ENCODE measurements at places on chromosomes 2 and 18.

DNA sequence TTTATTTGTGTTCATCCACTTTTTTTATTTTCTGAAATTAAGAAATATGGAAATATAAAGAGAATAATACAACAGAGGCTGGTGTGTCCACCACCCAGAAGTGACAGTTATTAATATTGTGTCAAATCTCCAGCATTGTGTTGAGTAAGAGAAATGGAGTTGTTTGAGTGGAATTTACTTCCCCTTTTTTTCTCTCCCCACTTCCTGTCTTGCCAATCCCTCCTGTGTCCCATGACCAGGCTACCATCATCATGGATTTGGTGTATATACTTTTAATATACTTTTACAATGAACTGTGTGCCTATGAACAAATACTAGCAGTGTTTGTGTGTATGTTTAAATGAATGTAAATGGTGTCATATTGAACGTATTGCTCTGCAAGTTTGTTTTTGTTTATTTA, 276.9 kb upstream of the SKOR2 start:
- no peak for DNase-seq

- no peak for DNase-seq
These were observed 53.0 kb downstream of the LYPD6 start for GRCh38 chr2:149383340-149383739.

DNA sequence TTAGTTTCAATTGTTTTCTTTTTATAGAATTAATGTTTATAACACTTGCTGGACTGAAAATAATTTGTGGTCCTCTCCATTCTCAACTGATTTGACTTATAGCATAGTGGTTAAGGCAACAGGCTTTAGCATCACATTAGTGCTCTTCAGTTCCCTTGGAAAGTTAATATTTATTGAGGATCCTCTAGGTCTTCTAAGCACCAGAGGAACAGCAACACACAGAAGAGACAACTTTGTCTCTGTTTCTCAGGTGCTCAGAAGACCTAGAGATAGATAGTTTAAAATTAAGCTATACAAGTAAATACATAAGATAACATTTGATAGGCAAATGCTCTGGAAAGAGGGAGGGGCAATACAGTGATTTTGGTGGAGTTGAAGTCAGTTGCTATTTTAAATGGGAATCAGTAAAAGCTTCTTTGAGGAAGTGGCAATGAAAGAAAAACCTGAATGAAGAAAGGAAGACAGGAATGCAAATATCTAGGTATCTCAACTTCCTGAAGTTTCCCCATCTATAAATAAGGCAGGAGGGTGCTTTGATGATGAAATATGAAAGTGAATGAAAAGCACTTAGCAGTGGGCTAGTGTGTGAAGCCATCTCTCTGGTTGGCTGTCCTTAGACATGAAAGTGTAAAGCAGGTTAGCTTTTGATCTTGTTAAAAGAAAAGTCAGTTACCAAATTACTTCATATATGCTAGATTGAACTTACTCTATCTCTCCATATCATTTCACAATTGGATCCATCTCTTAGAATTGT, 7.9 kb downstream of the NEUROD1 start:
- no peak for DNase-seq

DNA sequence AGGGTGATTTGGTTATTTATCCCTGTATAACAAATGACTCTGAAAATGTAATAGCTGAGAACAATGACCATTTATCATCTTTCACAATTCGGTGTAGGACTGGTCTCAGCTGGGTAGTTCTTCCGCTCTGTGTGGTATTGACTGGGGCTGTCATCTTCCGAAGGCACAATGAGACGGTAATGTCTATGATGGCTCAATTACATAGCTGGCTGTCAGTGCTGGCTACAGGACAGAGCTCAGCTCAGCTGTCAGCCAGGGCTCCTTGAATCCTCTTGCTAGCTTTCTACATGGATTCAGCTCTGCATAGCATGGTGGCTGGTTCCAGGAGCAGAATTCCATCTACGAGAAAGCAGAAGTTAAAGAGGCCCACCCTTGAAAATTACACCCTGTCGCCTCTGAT, 483.8 kb downstream of the TDRD15 start:
- no peak for DNase-seq

- no peak for DNase-seq
These were observed 325.6 kb upstream of the TRIB2 start for GRCh38 chr2:12391116-12391515.

- no peak for DNase-seq
These were observed 108.2 kb upstream of the STK17B start for GRCh38 chr2:196279541-196279940.

GRCh38 chr2:238970553-238971081, 122.7 kb downstream of the TWIST2 start:
- DNase-seq: no peak

GRCh38 chr2:240503375-240503774, 54.4 kb downstream of the ANKMY1 start:
- DNase-seq: no peak

DNA sequence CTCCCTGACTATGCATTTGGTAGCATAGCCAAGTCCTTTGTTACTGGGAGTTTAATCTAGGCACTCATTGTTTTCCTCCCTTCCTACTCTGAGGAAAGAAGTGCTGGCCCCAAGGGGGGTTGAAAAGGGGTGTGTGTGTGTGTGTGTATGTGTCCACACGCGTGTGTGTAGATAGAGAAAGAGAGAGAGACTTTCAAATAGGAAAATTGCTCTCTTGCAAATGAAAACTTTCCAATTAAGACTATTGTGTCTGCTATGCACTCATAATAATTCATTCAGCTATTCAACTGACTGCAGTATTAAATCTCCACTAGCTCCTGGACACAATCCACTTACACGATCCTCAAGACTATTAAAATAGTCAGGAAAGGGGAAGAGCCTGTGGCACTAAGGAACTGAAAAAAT, 92.9 kb upstream of the CSRNP3 start:
- DNase-seq: no peak

DNA sequence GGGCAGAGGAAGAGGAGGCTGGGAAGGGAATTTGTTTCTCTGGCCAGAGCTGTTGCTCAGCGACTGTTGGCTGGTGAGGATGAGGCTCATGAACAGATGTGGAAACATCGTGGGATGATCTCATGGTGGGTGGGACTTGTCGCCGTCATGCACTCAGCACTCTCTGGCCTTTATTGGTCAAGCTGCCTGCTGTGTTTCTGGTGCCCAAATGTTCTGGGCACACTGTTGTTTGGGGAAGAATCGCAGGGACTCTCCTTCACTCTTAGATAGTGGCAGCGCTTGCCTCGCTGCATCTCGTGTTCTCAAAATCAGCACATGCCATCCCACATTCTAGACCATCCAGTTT, 145.6 kb downstream of the AGAP1 start:
- DNase-seq: no peak
